CD8-positive, alpha-beta T cell (primary cell): ENCODE measurements at places on chromosomes 11 and 22.

- DNase-seq: no peak
These were observed 16.4 kb downstream of the ZBED4 start for GRCh38 chr22:49869845-49870712.

GRCh38 chr22:48485149-48486133 is 1342.2 kb downstream of the BRD1 start:
- DNase-seq: no peak

- no peak for DNase-seq
These were observed 14.7 kb downstream of the DEPDC5 start for GRCh38 chr22:31768422-31769059.

DNA sequence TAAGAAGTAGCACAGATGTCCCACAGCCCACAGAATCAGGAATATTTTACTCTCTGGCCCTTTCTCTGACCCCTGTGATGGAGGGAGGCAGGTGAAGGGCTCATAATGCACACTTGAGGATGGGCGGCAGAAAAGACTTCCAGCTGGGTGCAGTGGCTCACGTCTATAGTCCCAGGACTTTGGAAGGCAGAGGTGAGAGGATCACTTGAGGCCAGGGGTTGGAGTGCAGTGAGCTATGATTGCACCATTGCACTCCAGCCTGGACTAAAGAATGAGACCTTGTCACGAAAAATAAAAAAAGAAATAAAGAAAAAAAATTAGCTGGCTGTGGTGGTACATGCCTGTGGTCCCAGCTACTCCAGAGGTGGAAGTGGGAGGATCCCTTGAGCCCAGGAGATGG is 13.5 kb upstream of the CRYBB3 start:
- DNase-seq: no peak

DNA sequence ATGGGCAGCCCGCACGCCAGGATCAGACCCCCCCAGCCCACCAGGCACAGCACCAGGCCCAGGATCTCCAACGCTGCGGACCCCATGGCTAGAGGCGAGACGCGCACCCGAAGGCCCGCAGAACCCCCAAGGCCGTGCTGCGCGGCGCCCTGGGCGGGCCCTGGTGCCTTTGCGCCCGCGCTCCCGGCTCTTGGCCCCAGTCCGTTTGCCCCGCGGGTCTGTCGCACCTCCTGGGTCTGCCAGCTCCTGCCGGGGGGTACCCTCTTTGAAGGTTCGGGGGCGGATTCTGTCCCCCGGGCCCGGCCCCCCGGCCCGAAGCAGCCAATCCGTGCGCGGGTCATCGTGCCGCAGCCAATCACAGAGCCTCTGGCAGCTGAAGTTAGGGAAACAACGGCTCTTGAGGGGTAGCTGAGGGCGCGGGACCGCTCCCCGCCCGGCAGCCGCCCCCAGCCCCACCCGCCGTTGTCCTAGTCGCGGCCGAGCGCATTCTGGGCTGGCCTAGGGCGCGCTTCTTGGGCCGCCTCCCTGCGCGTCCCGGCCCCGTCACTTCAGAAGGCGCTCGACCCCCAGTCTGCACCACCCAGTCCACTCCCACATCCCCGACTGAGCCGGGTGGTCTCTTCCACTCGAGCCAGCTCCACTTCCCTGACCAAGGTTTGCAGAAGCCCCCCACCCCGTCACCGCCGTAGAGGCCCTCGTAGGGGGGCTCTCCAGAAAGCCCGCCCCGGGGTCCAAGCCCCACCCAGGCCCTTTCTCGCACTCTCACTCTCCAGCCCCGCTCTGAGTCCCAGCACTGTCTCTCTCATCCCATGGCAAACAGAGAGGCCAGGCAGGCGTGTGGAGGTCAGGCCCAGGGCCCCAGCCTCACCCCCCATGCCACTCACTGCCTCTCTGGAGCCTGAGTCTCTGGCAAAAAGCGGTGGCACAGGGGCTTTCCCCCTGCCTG is at the start of gene CLDN5:
TSS of gene CLDN5 (minus strand) at position 241 of the 946 bp plus-strand sequence. CDS start at position 86, 155 bp downstream.
- DNase-seq: no peak

- no peak for DNase-seq
These were observed 135.6 kb downstream of the RAB38 start for GRCh38 chr11:88039476-88040147.

- DNase-seq: no peak
These were observed 636.8 kb upstream of the CCDC90B start for GRCh38 chr11:83922953-83923352.

GRCh38 chr11:126268361-126268707 is 361 bp downstream of the SRPRA start:
- no peak for DNase-seq

DNA sequence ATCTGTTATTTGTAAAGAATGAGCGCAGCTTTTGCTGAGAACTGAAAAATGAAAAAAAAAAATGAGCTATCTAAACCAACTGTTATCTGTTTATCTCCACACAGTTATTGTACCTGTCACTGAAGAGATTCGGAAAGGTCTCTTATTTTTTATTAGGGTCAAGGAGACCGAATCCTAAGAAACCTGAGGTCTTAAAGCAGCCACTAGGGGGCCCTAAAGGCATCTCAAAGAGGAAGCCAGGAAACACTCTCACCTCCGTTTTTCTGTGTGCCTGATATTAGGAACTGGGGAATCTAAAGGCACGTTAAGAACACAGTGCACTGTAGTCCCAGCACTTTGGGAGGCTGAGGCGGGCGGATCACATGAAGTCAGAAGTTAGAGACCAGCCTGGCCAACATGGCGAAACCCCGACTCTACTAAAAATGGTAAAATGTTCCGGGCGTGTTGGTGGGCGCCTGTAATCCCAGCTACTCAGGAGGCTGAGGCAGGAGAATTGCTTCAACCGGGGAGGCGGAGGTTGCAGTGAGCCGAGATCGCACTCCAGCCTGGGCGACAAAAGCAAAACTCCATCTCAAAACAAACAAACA is 3.5 kb upstream of the LARGE1 start:
- no peak for DNase-seq

GRCh38 chr11:34602245-34602644 is 18.6 kb upstream of the EHF start:
- no peak for DNase-seq

DNA sequence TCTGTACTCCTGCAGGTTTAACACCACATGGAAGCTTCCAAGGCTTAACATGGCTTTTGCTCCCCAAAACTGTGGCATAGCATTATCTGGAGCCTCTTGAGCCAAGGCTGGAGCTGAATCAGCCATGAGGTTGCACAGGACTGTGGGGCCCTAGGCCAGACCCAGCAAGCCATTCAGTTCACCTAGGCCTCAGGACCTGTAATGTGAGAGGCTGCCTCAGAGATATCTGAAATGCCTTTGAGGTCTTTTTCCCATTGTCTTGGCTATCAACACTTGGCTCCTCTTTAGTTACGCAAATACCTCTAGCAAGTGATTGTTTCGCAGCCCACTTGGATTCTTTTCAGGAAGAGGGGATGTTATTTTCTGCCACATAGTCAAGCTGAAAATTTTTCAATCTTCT is 72.0 kb downstream of the VPREB1 start:
- DNase-seq: no peak

DNA sequence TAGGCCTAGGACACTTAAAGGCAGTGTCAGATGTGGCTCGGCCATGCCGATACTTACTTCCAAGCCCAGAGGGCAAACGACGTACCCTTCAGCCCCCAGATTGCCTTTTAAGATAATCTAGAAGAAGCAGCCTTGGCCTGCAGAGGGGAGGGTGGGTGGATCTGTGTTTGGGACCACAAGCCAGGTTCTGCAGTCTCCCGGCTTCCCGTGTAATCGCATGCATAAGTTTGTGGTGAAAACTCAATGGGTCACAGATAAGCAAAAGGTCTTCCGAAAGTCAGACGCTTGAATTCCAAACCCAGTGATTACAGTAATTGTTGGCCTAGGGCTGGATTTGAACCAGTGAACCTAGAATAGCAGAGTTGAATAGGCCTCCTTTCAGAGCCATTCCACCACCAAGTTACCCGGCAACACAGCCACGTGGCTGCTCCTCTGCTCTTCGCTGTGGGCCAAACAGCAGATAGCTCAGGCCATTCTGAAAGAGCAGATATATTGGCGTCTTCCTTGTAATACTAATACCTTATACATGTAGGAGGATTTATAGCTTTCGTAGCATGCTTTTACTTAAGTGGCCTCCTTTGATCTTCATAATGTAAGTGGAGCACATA is 170.8 kb upstream of the CADM1 start:
- DNase-seq: no peak

GRCh38 chr11:1057806-1058205 is 16.9 kb upstream of the MUC2 start:
- DNase-seq: no peak

DNA sequence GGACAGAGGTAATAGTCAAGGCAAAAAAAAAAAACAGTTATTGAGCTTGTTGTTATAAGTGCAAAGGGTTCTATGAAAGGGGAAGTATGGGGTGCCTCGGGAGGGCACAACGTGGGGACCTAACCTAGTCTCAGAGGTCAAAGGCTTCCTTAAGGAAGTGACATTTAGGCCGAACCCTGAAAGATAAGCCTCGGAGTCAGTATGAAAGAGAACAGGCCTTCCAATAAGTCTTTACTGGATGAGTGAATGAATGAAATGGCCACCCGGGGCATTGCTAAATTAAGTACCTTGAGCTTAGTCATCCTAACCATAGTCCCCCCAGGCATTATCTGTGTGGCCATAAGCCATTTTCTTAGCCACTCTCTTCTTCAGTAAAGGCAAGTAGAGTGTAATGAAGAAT is 19.7 kb downstream of the FLI1 start:
- no peak for DNase-seq
